ENCODE measurements at places on chromosomes 12 and 14.

DNA sequence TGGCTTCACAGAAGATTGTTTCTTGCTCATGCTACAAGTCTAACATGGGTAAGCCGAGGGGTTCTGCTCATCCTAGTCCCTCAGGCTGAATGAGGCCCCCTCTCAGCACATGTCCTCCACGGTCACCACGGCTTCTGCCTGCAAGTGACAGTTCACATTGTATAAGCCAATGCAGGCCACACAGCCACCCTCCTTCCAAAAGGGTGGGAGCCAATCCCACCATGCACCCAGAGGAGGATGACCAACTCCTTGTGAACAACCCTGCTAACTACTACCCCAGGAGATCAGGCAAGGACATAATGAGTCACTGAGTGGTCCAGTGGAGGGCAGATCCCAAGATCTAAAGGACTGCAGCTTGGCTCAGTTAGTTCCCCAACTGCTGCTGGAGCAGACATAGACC is 6.1 kb downstream of the SPRING1 start:
- ATAC-seq = no peak

GRCh38 chr12:16171348-16171747 is 106.1 kb downstream of the SLC15A5 start:
- no peak for ATAC-seq

GRCh38 chr12:27576667-27577347 is 52.8 kb downstream of the PPFIBP1 start:
- no peak for ATAC-seq

GRCh38 chr12:52389313-52390207 is 4.1 kb upstream of the KRT84 start:
- ATAC-seq = no peak

- ATAC-seq = no peak
These were observed 23.0 kb downstream of the TSHR start for GRCh38 chr14:80978403-80978802.

- ATAC-seq = peak; percentile 82
These were observed 49.1 kb upstream of the PTPRB start for GRCh38 chr12:70686299-70686698.

DNA sequence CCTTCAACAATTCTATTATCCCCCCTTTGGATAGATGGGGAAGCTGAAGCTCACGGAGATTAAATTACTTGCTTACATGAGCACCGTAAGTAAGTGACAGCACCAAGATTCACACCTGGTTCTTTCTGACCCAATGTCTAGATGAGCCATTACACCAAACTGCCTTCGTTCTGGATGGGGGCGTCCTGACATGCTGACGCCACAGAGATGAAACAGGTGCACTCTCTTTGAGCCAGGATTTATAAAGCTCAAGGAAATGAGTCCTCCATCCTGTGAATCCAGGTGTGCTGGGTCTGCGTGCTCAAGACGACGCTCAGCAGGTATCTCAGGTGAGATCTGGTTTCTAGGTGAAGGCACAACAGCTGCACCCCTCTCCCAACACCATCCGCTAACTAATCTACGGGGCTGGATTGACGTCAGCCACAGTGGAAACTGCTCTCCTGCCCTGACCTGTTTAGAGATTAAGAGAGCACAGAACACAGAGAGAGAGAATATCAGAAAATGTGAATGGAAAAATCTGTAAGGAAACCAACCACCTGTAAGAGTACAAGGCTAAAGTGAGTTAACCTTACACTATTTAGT is 61.6 kb downstream of the KSR2 start:
- no peak for ATAC-seq

DNA sequence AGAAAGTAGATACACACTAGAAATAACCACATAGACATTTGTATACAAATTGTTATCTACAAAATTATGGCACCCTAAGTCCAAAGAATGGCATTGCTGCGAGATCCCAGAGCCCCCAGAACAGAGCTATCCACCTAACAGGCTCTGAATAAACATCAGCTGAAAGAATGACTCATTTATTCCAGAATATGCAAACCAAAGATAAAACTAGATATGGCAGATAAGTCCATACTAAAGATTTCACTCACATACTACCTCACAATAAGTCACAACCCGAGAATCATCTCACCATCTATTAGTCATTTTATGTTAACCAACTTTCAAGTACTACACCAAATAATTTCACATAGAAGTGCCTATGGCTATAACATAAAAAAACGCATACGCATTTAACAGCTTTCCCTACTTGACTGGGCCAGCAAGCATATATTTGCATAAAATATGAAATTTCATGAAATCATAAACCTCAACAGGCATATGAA is 5.6 kb downstream of the CNIH1 start:
- peak; percentile 69 for ATAC-seq

- no peak for ATAC-seq
These were observed 14.1 kb downstream of the ZFHX2 start for GRCh38 chr14:23537351-23538049.

GRCh38 chr14:104362761-104363605 is 216.6 kb upstream of the C14orf180 start:
- ATAC-seq = no peak

- peak; percentile 60 for ATAC-seq
These were observed 4.7 kb downstream of the P2RX2 start for GRCh38 chr12:132623072-132623869.

DNA sequence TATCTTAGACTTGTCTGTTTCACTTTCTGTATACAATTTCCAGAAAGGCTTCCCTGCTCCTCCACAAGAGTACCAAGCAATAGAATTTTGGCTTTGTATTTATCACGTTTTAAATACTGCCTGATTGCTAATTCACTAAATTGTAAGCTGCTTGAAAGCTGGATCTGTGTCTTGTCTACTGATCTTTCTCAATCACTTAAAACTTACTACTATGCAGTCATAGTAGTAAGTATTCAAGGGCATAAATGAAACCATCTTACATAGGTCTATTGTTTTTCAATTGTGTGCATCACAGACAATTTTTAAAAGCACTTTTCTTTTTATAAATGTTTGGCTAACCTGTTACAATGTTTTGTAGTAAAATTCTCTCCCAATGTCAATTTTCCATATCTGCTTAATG is 1.2 kb upstream of the GLIPR1L2 start:
- peak; percentile 16 for ATAC-seq

- ATAC-seq = no peak
These were observed 436 bp downstream of the ASB2 start for GRCh38 chr14:93975791-93976476.

GRCh38 chr12:22050078-22050477 is 4.1 kb downstream of the CMAS start:
- no peak for ATAC-seq

- ATAC-seq = peak; percentile 28
These were observed 50.3 kb upstream of the SRSF5 start for GRCh38 chr14:69716478-69717187.

DNA sequence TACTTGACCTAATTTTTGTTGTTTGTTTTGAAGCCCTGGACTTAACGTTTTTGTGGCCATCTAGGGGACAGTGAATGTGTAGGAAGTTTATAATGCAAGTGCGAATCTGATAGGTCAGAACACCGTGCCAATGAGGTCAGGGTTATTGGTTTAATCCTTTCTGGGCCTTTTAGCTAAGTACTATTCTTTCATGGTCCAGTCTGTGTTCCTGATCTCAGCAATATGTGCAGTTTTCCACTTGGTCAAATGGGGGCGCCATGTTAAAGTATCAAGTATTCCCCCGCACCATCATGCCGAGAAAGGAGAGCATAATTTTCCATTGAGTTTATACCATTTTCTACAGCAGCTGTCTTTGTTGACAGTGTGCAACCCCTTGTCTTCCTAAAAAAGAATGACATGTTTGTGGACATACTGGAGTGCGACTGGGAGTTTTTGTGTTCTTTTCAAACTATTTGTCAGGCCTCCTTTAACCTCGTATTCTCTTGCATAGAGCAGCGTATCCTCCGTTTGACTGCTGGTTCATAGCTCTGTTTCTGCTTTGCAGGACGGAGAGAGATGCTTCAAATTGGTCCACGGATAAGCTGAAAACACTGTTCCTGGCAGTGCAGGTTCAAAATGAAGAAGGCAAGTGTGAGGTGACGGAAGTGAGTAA is 1.3 kb downstream of the AHSA1 start:
- ATAC-seq = peak; percentile 26

- no peak for ATAC-seq
These were observed 126.1 kb upstream of the PTPRQ start for GRCh38 chr12:80317899-80318298.

- ATAC-seq = no peak
These were observed 11.7 kb upstream of the NFKBIA start for GRCh38 chr14:35416108-35416750.

DNA sequence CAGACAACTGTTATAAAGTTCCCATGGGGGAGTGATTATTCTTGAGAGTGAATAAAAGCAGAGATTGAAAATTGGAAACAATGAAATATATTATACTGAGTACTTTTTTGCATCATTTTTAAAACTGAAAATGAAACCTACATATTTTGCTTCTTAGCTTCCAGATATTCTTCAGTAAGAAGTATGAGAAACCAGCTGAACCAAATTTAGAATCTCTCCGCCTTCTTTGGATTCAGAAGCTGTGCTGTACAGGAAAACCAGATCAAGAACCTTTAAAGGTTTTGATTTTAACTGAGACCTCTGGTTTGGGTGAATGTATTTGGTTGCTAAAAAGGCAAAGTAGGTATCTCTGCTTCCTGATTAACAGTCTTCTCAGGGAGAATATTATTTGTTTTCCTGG is 109.4 kb downstream of the AKAP6 start:
- ATAC-seq = no peak

GRCh38 chr12:107337346-107338095 is 244.2 kb upstream of the CRY1 start:
- no peak for ATAC-seq

DNA sequence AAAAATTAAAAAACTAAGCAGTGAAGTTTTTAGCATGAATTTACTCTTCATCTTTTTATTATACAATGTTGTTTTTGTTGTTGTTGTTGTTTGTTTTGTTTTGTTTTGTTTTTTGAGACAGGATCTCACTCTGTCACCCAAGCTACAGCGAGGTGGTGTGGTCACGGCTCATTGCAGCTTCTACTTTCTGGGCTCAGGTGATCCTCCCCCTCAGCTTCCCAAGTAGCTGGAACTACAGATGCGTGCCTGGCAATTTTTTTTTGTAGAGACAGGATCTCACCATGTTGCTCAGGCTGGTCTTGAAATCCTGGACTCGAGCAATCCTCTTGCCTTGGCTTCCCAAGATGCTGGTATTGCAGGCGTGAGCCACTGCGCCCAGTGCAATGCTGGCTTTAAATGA is 11.3 kb downstream of the PPFIBP1 start:
- ATAC-seq = no peak

GRCh38 chr12:129193263-129193871 is 340.1 kb downstream of the GLT1D1 start:
- no peak for ATAC-seq

DNA sequence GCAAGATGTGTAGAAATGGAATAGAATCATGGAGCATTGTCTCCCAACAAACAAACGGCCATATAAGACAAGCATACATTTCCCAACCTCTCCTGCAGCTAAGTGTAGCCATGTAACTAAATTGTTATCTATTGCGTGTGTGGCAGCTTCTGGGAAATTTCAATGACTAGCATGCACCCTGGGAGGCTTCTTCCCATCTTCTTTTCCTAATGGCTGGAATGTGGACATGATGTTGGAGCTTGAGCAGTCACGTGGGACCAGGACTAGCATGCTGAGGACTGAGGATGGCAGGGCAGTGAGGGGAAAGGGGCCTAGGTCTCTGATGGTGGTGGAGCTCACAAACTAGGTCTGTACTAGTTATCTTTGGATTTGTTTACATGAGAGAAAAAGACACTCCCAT is 21.7 kb upstream of the CTDSP2 start:
- no peak for ATAC-seq

GRCh38 chr14:53537422-53538315 is 384.5 kb upstream of the DDHD1 start:
- no peak for ATAC-seq

GRCh38 chr12:115794659-115795081 is 482.8 kb downstream of the MED13L start:
- no peak for ATAC-seq
